ENCODE measurements at places on chromosomes 2 and 18. TPM values are rescaled to one million over a fixed set of nuclear protein-coding genes. Genes with fewer than 3 reads are reported as not detected.

PLEK gene
- total RNA-seq = 30.0 TPM

IMPA2 gene
- 31.8 TPM for total RNA-seq

MROH2A gene
- not detected for total RNA-seq

REG1A gene
- total RNA-seq = 8.8 TPM

NTSR2 gene
- not detected for total RNA-seq

DSC2 gene
- total RNA-seq = 11.9 TPM

LDLRAD4 gene
- total RNA-seq = 39.6 TPM
